Renal cortex interstitium (tissue), 15 donors: ENCODE measurements at places on chromosomes 6 and 20. TPM values are rescaled to one million over a fixed set of nuclear protein-coding genes. Genes with fewer than 3 reads are reported as not detected.

The PRDM1 gene
- polyA plus RNA-seq: 4.6 TPM

The MMP24 gene
- polyA plus RNA-seq: 1.8 TPM

The OGFRL1 gene
- polyA plus RNA-seq: 23.6 TPM

The BCAS4 gene
- 5.9 TPM for polyA plus RNA-seq

The FOXQ1 gene
- 11.9 TPM for polyA plus RNA-seq

The PTPRT gene
- polyA plus RNA-seq: 1.0 TPM

The MUCL3 gene
- polyA plus RNA-seq: 0.03 TPM

The COX7A2 gene
- 291 TPM for polyA plus RNA-seq

The SERPINB1 gene
- polyA plus RNA-seq: 17.6 TPM

GRCh38 chr6:130075879-130076460 lies 57.6 kb downstream of the L3MBTL3 start:
- DNase-seq: no peak

DNA sequence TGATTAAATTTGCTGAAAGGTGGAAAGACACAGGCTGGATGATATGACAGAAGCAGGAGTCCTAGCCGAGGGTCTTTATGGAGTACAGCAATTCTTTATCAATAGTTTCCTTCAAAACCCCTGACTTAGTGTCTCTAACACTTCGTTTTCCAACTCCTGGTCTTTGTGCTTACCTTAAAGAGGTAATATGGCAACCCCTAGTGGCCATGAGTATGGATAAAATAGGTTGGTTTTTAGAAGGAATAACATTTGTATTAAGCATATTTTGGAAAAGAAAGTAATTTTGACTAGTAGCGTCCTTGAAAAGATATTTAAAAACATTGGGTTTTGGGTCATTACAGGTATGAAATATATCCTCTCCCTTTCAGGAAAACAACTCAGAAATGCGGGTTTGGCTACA lies 51.9 kb downstream of the VGLL2 start:
- no peak for DNase-seq

DNA sequence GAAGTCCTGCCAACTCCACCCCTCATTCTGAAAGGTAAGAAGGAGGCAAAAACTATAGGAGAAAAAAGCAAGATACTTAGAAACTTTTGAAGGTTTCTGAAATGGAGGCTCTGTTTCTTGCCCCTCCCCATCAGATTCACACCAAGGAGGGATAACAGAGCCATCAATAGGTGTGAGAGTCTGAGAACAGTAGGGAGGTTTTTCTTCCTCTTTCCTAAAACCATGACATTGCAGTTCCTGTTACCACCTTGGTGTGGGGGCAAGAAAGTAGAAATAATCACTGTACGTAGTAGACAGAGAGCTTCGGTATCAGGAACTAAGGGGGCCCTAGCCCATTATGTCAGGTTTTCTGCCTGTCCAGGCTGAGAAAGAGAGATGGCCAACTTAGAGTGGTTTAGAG lies 333.3 kb upstream of the SYNCRIP start:
- DNase-seq: no peak

- DNase-seq: no peak
These were observed 11.8 kb downstream of the TNXB start for GRCh38 chr6:32097364-32097763.

GRCh38 chr6:25713824-25714223 lies 40.7 kb upstream of the SLC17A4 start:
- no peak for DNase-seq

DNA sequence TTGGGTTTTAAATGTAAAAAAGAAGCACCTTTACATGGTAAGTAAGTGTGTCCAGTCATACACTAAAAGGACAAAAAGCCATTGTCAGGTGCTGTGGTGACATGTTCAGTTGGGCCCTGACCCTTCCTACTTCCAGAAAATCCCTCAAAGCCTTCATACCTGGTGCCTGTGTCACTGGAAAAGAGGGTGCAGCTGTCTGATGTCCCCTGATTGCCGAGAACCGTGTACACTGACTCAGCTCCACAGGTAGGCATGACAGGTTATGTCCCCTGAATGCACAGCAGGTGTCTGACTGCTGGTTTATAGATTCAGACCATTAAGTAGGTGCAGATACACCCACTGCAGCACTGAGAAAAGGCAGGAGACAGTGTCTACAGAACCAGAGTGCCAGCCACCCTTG lies 99.1 kb downstream of the FOXC1 start:
- DNase-seq: no peak

DNA sequence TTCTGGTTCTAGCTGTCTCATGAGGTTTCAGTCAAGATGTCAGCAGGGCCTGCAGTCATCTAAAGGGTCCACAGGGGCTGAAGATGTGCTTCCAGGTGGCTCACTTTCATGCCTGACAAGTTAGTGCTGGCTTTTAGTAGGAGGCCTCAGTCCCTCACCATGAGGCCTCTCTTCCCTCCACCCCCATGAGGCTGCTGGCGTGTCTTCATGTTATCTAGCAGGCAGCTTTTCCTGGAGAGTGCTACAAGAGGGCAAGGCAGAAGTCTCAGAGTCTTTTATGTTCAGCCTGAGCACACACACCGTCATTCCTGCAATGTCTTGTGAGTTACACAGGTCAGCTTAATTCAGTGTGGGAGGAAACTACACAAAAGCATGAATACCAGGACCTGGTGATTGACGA lies 769.9 kb downstream of the HDGFL1 start:
- DNase-seq: no peak

DNA sequence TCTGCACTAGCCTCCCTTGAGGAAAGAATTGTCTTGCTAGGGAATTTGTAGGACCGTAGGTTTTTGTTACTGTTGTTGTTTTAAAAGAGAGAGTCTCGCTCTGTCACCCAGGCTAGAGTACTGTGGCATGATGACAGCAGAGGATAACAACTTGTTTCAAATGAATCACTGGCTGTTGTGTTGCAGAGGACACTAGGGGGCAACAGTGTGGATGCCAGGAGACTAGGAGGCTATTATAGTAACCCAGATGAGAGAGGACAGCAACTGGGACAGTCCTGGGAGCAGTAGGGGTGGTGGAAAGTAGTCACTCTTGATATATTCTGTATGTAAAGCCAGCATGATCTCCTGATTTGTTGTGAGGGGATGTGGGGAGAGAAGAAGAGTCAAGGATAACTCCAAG lies 41.8 kb upstream of the LAMA4 start:
- DNase-seq: no peak
